ENCODE measurements at places on chromosomes 7 and 10.

DNA sequence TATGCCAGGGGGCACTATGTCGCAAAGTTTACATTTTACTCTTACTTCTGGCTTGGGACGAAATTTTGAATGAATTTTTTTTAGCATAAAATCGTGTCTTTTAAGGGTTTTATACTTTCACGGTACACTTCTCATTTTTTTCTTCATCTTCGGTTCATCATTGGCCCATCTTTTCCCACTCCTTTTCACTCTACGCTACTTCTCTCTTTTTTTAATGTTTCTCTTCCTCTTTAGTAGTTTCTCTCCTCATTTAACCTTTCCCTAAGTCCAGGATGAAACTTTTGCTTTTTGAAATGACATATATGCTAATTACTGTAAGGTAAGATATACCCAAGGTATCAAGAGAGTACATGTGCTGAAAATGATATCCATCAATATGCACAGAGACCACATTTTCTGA is 39.5 kb downstream of the C7orf33 start:
- no peak for DNase-seq

GRCh38 chr7:11332865-11333228 is 359.2 kb downstream of the PHF14 start:
- no peak for DNase-seq

DNA sequence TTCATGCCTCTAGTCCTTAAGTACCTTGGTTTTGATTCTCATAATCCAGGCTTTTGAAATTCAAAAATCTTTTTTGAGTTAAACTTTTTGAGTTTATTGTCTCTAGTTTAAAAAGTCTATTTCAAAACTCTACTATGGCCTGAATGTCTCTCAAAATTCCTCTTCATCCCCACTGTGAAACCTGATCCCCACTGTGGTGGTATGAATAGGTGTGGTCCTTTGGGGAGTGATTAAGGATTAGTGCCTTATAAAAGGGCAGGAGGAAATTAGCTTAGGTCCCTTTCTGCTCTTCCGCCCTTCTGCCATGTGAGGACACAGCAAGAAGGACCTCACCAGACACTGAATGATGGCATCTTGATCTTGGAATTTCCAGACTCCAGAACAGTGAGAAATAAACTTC is 44.1 kb upstream of the JAZF1 start:
- DNase-seq: no peak

DNA sequence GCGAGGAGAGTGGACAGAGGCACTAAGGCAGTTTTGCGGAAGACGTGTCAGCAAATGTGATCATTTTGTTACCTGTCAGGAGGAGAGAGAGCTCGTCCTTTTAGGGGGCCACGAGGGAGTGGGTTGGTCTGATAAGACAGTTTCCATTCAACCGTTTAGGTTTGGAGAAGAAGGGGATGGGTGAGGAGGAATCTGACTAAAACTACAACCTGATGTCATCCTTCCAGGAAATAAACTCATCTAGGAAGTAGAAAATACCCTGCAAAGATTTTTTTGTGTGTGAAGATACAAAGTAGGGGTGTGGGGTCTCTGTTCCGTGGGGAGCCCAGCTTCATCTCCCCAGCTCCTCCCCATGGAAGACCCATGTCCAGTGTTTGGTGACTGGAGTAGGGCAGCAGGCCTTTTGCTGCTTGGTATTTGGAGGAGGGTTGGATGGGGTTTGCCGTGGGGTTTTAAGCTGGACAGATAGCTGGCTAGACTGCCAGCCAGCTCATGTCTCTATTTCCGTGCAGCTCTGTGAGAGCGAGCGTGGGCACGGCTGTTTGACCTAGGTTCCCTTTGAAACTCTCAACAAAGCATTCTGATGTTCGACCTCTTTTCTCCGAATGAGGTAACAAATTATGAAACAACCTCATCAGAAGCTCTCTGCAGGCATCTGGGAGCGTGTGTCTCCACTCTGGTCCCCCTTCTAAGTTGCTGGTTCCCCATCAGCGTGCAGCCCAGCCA is 136.0 kb upstream of the TCF7L2 start:
- no peak for DNase-seq

DNA sequence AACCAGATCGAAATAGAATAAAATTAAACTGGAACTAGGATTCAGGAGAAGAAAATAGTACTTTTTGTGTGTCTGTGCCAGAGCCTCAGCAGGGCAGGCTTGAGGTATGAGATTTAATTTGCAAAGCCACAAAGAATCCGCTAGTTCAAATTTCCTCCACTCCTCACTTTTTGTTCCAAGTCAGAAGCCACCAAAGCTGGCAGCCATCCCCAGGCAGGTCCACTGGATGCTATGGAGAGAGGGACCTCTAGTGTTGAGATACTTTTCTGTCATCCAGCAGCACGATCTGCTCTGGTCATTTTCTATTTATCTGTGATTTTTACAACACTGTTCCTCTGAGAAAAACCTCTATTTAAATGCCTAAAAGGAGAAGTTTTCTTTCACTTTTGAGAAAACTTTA is 147.9 kb upstream of the FRMD4A start:
- DNase-seq: peak; percentile 35

DNA sequence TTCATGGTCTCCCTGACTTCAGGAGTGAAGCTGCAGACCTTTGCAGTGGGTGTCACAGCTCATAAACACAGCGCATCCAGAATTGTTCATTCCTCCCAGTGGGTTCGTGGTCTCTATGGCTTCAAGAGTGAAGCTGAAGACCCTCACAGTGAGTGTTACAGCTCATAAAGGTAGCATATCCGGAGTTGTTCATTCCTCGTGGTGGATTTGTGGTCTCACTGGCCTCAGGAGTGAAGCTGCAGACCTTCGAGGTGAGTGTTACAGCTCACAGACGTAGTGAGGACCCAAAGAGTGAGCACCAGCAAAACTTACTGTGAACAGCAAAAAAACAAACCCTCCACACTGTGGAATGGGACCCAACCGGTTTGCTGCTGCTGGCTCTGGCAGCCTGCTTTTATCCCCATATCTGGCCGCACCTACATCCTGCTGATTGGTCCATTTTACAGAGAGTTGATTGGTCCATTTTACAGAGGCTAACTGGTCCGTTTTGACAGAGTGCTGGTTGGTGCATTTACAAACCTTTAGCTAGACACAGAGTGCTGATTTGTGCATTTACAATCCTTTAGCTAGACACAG is 308.8 kb downstream of the PTPRN2 start:
- no peak for DNase-seq

GRCh38 chr10:126110489-126111180 is 214.3 kb downstream of the FANK1 start:
- DNase-seq: no peak

DNA sequence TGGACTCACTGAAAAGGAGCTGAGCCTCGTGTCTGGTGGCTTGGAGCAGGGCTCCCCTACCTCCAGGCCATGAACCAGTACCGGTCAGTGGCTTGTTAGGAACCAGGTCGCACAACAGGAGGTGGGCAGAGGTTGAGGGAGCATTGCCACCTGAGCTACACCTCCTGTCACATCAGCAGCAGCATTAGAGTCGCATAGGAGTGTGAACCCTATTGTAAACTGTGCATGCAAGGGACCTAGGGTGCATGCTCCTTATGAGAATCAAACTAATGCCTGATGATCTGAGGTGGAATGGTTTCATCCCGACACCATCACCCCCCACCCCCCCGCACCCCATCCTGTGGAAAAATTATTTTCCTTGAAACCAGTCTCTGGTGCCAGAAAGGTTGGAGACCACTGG is 50.4 kb downstream of the TSPAN15 start:
- DNase-seq: no peak

GRCh38 chr7:14400271-14400670 is 410.8 kb upstream of the ETV1 start:
- DNase-seq: no peak

DNA sequence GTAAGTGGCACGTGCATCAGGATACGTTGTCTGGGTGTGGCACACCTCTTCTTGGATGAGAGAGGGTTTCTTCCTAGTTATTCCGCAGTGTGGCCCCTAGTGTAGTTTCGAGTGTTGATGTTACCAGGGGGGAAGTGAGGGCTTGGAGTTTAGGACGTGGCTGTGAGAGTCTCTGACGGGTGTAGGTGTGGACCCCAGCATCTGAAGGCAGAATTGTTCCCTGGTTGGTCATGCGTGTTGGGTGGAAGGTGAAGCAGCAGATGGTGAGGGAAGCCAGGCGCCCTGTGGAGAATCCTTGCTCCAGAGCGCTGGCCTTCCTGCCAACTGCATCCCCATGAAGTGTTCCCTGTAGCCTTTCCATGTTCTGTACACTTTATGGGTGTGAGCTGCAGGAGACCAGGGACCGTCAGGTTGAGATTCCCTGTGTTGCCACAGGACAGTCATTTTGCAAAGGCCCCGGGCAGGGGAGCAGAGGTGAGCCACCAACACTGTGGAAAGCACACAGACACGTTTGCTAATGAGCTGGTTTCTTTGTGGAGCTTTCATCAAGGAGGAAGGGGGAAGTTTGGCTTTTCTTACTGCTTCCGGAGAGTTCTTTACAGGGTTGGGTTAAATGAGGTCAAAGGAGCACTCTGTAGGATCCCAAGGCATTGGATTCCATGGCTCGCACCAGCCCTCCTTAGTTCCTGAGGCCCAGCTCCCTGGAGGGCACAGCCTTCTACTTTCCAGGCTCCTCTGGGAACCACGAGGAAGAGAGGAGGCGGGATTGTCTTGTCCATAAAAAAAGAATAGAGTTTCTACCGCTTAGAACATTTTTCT is 32.0 kb downstream of the TSPAN14 start:
- no peak for DNase-seq

DNA sequence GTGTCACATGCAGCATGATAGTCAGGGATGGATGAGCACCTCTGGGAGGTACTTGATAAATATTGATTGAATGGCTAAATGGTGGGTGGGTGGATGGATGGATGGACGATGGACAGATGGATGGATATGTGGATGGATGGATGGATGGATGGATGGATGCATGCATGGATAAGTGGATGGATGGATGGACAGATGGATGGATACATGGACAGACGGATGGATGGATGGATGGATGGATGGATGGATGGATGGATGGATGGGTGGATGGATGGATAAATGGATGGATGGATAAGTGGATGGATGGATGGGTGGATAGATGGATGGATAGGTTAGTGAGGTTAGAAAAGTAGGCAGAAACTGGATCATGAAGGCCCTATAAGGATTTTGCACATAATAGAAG is 37.4 kb downstream of the PTPRE start:
- DNase-seq: no peak

GRCh38 chr10:71981015-71981875 is 17.1 kb downstream of the CHST3 start:
- no peak for DNase-seq

DNA sequence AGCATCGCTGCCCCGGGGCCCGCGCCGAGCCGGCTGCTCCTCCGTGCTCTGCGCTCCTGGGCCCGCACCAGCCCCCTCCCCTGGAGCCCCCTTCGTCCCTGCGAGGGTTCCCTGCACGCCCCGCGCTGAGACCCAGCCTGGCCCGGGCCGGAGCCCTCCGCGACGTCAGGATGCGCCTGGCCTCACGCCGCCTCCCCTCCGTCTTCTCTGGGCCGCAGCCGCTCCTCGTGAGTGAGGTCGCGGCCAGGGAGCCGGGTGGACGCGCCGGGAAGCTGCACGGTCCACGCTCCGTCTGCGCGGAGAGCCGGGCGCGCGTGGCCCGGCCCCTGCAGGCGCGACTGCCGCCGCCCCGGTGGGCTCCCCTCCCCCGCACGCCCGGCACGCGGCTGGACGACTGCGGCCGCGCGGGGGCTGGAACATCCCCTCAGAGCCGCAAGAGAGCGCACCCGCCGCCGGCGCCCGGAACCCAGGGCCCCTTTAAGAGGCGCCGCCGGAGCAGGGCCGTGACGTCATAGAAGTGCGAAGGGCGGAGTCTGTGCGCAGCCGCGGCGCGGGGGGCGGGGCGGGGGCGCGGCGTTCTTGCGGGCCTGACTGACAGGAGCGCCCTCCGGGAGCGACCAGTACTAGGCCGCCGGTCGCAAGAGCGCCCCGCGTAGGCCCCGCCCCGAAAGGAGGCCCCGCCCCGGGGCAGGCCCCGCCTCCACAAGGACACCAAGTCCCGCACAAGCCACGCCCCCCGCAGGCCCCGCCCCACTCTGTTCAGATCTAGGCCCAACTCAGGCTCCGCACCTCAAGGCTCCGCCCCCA is 507 bp upstream of the INPP5A start:
- peak; percentile 80 for DNase-seq
